ENCODE measurements at places on chromosomes 16 and 17. TPM values are rescaled to one million over a fixed set of nuclear protein-coding genes. Genes with fewer than 3 reads are reported as not detected.

DNA sequence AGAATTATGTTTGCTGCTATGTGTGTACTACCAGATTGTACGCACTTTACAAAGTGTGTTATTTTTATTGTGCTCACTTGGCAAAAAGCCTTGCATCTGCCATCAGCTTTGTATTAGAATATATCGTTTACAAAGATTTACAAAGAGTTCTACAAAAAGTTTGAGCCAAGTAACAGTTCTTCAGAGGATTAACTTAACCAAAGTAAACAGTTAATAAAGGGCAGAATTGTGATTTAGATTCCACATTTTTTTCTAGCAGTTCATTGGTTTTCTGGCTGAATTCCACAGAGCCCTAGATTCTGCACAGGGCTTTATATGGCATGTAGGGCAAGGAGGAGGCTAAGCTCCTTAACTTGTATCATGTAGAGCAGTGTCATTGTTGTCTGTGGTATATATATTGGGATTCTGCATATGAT is 29.4 kb downstream of the UTP18 start:
- H3K36me3 ChIP-seq = peaks cover 84% of the 10 kb centered on the region
- H3K27ac ChIP-seq = no peak overlapping the region

Gene STAT3
- total RNA-seq = 120 TPM

DNA sequence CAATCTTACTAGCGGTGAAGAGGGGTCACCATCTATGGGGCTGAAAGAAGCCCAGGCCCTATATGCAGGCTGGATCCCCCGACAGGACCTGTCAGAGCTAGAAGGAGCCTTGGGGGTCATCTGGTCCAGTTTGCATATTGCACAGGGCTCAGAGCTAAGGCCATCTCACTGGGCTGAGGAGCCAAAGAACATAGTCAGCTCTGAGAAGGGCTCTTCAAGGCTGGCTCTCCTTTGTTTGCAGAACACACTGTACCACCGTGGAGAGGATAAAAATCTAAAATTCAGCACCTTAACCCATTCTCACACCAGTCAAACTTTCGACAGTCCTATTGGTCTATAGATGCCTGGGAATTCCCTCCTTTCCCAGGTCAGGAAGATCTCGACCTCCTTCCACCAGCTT is 24.2 kb downstream of the WNT3 start:
- no peaks in the 10 kb centered on the region for H3K4me1 ChIP-seq
- H3K27ac ChIP-seq = no peak overlapping the region
- no peak overlapping the region for H3K4me3 ChIP-seq
- H3K36me3 ChIP-seq = no peaks in the 10 kb centered on the region
- no peak for DNase-seq

GRCh38 chr16:54288030-54288834 is 1.6 kb upstream of the IRX3 start:
- no peak overlapping the region for H3K4me3 ChIP-seq
- DNase-seq = no peak
- H3K27me3 ChIP-seq = peaks cover 33% of the 10 kb centered on the region
- no peak overlapping the region for H3K27ac ChIP-seq
- no peaks in the 10 kb centered on the region for H3K36me3 ChIP-seq

DNA sequence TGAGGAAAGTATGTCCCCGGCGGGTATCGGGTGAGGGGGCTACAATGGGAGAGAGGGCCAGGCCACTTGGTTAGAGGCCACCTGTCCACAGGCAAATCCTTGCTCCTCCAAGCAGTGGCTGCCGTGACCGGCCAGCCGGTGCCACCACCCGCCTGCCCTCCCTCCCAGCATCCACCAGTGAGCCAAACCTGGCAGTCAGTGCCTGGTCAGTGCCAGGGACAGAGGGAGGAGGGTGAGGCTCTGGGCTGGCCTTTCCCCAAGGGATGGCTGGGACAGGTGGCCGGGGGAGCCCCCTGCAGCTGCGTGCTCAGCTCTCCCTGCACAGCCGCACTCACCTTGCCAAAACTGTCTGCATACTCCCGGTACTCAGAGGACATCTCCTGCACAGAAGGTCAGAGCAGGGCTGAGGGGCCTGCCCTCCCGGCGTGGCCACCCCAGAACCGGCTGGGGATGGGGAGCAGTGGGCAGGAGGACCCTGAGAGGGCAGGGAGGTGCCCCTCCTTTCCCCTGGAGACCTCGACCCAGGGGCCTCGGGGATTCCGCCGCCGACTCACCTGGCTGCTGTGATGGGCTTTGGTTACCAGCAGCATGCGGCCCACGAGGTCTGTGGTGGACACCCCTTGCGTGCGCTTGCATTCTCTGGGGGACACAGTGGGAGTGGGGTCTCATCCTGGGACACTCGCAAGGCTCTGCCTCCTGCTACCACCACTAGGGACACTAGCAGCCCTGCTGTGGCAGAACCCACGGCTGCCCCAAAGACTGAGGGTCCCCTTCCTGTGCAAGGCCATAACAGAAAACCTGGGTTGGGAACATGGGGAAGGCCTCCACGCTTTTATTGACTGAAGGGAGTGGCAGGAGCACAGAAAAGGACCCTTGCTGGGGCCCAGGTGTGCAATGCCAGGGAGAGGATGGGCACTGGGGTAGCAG is 3.7 kb downstream of the PCYT2 start:
- peak; percentile 85 for DNase-seq
- H3K4me1 ChIP-seq = peaks cover 21% of the 10 kb centered on the region
- H3K27ac ChIP-seq = peak overlapping the region; percentile 39
- no peak overlapping the region for H3K4me3 ChIP-seq

DNA sequence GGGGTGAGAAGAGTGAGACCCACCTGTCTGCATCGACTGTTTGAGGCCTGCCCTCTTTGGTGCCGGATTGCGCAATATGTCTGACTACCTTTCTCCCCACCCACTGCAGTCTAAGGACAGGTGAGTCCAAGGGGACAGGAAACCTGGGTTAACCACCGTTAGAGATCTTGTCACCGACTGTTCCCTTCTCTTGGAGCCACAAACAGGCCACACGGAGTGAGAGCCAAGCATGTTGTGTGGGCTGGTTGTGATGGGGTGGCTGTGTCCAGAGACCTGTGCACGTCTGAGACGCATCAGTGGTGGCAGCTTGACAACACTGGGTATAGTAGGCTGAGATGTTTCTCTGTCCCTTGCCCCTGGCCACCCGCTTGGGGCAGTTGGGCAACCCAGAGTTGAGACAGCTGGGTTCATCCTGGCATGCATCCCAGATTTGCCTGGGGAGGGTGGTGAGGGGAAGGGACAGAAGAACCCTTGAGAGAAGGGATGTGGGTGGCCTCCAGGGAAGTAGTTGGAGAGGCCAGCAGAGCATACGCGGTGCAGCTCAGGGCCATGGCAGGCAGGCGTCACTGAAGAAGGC is 21.4 kb downstream of the MPRIP start:
- DNase-seq = peak; percentile 90
- no peaks in the 10 kb centered on the region for H3K36me3 ChIP-seq
- peaks cover 87% of the 10 kb centered on the region for H3K4me1 ChIP-seq
- H3K27ac ChIP-seq = peak overlapping the region; percentile 77
- no peak overlapping the region for H3K4me3 ChIP-seq

DNA sequence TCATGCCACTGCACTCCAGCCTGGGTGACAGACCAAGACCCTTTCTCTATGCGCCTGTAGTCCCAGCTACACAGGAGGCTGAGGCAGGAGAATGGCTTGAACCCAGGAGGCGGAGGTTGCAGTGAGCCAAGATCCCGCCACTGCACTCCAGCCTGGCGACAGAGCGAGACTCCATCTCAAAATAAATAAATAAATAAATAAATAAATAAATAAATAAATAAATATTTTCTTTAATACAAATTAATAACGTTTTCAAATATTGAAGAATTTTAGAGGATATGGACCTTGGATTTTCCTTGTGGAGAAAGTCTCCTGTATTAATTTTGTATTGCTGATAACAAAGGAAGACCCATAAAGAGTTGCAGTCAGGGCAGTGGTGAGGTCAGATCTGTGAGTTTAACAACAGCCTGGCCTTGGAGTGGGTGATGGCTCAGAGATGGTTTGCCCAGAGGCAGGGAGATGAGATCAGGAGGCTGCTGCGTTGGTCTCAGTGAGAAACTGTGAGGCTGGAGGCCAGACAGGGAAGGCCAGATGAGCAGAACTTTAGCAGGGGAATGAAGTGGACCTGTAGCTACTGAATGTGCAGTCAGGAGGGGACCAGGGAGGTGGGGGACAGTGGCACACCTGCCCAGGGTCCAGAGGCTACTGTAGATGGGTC is 4.4 kb upstream of the ASGR1 start:
- DNase-seq = no peak
- H3K27ac ChIP-seq = no peak overlapping the region
- H3K27me3 ChIP-seq = no peaks in the 10 kb centered on the region
- H3K4me1 ChIP-seq = no peaks in the 10 kb centered on the region
- no peak overlapping the region for H3K4me3 ChIP-seq

Gene ST6GALNAC1
- total RNA-seq = 2.2 TPM

DNA sequence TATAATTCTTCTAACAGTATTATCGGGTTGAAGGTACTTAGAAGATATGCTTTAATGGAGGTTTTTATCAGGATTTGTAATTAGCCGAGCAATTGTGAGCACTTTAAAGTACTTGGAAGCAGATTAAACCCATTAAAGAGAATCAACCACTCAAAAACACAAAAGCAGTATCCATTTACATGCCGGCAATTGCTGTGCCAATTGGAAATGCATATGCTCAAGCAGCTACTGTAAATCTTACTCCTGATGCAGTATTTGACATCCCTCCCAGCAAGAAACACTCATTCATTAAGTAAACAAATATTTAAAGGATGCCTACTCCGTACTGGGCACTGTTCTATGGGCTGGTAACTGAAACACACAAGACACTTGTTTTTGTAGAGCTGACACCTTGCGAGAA is 11.4 kb upstream of the CCL1 start:
- no peaks in the 10 kb centered on the region for H3K27me3 ChIP-seq
- DNase-seq = no peak
- no peaks in the 10 kb centered on the region for H3K36me3 ChIP-seq
- no peak overlapping the region for H3K27ac ChIP-seq

Gene WFIKKN1
- 1.1 TPM for total RNA-seq

DNA sequence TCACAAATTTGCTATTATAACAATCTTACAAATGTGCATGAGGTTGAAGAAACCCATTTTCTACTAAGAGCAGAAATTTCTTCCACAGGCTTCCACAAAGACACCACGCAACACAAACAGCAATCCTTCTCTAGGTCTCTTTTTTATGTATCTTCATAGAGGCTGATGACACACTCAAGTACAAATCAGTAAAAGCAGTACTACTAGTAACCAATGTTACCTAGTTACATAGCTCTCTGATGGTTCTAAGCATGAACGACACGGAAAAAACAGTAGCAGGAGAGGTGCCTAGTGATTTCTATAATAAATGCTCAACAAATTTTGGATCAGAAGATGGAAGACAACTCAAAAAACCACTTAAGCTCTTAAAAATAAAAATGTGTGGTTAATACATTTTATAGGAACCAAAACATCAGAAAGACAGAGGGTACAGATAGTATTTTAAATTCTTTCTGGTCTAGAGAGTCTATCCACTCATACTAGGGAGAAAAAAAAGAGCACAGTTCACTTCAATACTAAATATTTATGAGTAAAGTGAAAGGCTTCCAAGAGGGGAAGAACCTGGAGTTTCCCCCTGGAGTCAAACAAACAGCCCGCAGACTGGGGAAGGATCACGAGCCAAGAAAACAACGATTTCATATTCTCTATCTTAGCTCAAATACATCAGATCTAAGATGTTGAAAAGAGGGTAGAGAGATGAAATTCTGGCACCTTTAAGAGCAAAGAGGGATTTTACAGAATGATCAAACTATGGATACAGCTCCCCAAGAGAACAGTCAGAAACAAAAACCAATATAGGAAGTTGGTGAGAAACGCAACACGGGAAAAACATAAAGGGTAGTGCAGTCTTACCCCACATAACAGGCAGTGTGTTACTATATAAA is 40.2 kb downstream of the SMG6 start:
- H3K4me3 ChIP-seq = no peak overlapping the region
- no peak for DNase-seq
- H3K27ac ChIP-seq = no peak overlapping the region
- no peaks in the 10 kb centered on the region for H3K36me3 ChIP-seq

Gene CPSF4L
- total RNA-seq = not detected

DNA sequence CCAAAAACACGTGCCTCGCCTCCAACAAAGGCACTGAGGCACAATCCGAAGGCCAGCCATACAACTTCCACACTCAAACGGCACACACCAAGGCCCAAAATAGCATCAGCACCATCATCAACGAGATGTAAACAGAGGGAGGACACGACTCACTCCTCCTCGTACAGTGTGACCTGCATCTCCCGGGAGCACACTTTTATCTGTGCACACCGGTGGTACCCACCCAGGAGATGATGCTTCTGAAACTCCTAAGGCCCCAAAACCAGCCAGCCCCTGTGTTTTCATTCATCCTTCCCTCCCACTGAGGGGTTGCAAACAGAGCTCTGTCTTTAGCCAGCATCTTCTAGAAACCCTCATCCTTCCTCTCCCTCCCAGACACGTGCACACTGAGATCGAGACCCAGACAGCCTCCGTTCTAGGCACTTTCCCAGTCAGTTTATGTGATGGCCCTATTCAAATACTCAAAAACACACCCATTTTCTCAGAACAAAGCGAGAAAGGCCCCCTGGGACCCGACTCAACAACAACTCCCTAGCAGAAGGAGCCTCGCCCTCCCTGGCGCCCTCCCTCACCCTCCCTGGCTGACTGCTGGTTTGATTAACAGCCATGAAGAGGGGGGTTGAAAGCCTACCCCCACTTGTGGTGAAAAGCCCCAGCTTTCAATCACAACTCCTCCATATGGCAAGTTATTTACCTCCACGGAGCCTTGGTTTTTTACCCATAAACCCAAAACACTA is 76.3 kb downstream of the GAS7 start:
- H3K4me1 ChIP-seq = peaks cover 7% of the 10 kb centered on the region
- H3K27ac ChIP-seq = no peak overlapping the region
- H3K4me3 ChIP-seq = no peak overlapping the region
- DNase-seq = no peak
- no peaks in the 10 kb centered on the region for H3K27me3 ChIP-seq

Gene OR2C1
- not detected for total RNA-seq

DNA sequence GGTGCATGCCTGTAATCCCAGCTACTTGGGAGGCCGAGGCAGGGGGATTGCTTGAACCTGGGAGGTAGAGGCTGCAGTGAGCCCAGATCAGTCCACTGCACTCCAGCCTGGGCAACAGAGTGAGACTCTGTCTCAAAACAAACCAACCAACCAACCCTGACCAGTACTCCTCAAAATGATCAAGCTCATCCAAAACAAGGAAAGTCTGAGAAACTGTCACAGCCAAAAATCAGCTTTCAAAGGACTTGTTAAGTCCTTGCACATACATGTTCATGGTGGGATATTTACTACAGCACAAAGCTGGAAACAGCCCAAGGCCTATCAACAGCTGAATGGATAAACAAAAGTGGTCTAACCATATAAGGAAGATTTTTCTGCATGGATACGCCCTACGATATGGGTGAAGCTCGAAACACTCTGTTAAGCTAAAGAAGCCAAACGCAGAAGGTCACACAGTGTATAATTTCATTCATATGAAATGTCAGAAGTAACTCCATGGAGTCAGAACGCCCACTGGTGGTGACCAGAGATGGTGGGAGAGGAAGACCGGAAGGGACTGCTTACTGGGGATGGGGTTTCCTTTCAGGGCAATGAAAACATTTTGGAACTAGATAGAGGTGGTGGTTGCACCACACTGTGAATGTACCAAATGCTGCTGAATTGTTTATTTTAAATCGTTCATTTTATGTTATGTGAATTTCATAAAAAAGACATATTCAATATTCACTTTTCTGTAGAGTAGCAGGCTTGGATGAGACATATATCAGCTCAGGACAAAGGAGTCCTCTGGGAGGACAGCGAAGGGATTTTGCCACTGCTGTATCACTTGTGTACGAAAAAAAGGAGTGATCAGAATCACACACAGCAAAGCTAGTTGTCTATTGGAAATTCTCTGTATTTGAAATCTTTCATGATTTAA is 17.7 kb downstream of the CCL17 start:
- peaks cover 10% of the 10 kb centered on the region for H3K4me1 ChIP-seq
- no peaks in the 10 kb centered on the region for H3K36me3 ChIP-seq
- no peak overlapping the region for H3K27ac ChIP-seq
- DNase-seq = no peak

All from gastrocnemius medialis (tissue), 4 donors.